ENCODE measurements at places on chromosomes 6 and 20. TPM values are rescaled to one million over a fixed set of nuclear protein-coding genes. Genes with fewer than 3 reads are reported as not detected.

- DNase-seq, result no peak
These were observed 97.9 kb downstream of the HUS1B start for GRCh38 chr6:558959-559358.

- peak; percentile 51 for DNase-seq
These were observed 50.0 kb upstream of the SLC22A23 start for GRCh38 chr6:3506751-3507383.

GRCh38 chr6:118630067-118630466 is 21.3 kb downstream of the CEP85L start:
- no peak for DNase-seq

GRCh38 chr20:62805155-62805710 is 598 bp downstream of the OGFR start:
- no peak for DNase-seq

GRCh38 chr6:169800668-169801395 is 49.4 kb downstream of the ERMARD start:
- peak; percentile 75 for DNase-seq

Gene FAM209B
- 0.17 TPM for polyA plus RNA-seq

Gene MOXD1
- polyA plus RNA-seq, result 100 TPM

DNA sequence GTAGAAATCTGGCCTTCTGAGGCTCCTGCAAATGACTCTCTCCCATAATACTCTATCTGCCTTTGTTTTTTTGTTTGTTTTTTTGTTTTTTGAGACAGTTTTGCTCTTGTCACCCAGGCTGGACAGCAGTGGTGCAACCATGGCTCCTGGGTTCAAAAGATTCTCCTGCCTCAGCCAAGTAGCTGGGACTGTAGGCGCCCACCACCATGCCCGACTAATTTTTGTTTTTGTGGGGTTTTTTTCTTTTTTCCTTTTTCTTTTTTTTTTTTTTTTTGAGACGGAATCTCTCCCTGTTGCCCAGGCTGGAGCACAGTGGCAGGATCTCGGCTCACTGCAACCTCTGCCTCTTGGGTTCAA is 16.6 kb upstream of the STK38 start:
- DNase-seq, result no peak
